Femur (tissue), 1 donor: ENCODE measurements at places on chromosomes 12 and 14.

DNA sequence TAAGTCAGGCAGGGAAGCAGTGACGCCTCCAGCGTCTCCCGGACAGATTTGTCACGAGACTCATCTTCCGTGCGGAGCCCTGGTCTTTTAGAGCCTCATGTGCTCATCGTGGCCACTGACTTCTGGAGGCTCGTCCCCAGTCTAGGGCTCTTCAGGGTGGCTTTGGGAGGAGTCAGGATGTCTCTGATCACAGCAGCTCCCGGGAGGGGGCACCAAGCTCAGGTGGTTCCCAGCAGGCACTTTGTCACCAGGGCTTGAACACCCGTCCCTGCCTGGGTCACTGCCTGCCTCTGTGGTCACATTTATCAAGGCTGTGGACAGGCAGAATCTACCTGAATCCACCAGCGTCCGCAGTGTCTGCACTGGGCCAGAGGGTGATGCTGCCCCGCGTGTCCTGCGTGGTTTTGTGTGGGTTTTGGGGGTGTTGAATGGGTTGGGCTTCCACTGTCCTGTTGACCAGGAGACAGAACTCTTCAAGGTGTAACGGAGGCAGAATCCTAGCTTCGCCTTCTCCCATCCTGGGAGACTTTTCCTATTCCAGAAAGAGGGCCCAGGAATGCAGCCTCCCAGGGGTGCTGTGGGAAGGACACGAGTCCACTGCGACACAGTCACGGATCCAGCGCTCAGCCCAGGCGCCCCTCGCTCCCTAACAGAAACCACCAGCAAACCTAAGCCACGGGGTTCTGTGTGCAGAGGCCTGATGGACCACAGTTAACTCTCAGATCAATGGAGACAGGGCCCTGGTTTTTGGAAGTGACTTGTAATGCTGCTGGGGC lies 132.3 kb downstream of the ADGRD1 start:
- DNase-seq, result peak; percentile 10

DNA sequence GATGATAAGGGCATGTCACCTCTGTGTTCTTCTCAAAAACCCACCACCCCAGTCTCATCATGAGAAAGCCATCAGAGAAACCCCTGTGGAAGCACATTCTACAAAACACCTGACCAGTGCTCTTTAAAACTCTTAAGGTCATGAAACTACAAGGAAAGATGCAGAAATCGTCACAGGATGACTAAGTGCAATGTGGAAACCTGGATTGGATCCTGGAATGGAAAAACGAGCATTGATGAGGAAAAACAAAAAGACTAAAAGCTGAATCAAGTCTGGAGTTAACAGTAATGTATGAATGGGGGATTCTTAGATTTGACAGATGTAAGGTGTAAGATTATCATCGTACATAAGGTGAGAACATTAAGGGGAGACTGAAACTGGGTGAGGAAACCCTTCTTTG lies 211.0 kb downstream of the TBX5 start:
- no peak for DNase-seq

DNA sequence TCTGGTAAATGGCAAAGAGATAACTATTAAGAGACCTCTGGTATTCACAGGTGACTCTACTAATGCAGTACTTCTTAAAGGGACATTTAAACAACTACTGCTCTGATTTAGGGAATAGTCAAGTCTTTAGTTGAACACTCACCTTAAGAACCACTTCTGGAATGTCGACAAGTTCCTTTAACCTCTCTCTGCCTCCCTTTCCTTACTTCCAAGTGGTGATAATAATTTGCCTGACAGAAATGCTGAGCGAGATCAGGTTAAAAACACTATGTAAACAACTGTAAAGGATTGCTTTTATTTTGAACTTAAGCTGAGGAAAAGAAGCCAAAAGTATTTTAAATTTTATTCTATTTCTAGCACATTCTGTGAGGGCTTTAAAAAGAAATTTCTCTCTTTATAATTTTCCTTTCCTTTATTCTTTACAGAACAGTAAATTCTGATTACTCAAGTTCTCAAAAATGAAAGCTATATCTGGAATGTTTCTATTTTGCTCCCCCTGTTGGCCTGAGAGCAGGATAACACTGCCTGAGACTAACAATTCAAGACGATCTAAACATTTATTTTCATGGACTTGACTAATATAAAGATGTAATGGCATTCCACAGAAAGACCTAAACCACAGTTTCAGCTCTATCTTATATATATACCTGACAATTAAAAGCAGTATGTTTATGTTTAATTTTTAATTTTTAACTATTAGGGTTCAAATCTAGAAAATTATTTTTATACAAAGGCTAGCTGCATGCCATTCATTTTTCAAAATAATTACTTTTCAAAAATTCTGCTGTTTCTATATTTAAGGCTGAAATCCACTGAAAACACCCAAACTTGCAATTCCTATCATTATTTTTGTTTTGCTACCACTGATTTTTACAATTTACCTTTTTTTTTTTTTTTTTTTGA lies 29.2 kb downstream of the ZCCHC8 start:
- no peak for DNase-seq

GRCh38 chr14:24659916-24660570 lies 26.1 kb upstream of the GZMB start:
- DNase-seq, result no peak

- no peak for DNase-seq
Measured at GRCh38 chr12:96063046-96063445, 27.7 kb upstream of the LTA4H start.

GRCh38 chr14:80958226-80958625 lies 2.8 kb downstream of the TSHR start:
- DNase-seq, result no peak

DNA sequence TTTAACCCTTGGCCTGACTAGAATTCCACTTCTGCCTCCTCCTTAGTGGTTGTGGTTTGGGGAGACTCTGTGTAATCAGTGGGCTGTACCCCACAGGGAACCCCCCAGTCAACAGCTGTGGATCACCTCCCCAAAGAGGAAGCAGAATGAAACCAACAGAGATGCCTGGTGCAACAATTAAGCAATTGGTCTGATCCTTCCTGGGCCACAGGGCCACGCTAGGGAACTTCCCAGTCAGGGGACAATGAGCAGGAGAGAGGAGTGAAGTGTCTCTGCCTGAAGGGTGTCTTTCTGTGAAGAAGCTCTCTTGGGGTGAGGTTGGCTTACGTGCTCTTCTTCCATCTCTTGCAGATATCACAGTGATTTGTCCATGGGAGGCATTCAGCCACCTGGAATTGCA lies 8.2 kb downstream of the PDE6H start:
- DNase-seq, result no peak

DNA sequence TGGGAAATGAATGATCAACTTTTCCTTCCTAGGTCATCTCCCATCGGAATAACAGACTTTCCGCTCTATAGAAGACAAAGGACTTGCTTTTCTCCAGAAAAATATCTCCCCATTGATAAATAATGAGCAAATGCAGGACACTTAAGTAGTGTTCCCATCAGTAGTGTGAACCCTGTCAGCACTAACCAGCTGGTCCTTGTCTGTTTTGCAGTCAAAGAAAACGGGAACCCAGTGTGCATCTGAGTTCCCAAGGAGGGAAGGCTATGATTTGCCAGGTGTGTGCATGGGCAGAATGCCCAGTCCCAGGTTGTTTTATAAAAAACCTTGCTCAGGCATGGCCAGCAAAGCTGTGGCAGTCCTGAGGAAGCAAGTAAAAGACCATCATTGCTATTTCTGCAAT lies 256.5 kb upstream of the HMGA2 start:
- DNase-seq, result no peak

DNA sequence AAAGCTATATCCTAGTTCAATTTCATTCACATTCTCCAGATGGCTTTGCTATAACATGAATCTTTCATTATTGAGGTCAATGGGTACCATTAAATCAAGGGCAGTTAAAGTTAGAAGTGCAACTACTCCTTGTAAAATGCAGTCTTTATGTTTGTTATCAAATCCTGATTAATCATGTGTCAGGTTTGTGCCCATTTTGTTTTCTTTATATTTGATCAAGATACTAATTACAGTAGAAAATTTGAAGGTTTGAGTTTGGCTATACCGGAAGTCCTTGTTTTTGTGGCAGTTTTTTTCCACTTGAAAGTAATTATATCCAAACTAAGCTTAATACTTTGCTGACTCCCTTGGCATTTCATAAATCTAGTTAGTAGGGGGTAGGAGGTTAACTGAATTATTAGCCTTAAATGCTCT lies 513.0 kb downstream of the DIO2 start:
- no peak for DNase-seq

DNA sequence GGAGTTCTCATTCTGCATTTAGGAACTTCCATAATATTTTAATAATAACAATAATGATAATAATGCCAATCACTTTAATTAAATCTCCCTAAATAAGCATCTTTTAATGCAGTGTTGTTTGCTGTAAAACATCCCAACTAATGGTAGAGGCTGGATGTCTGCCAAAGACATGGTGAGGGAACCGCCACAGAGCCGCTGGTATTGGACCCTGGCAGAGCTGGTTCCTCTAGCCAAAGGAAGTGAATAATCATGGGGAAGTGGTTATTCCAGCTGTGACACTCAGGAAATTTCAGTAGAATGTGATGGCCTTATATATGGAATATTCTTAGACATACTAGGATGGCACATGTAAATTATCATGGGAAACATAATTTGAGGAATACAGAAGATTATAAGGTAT lies 483.3 kb downstream of the ZFP36L1 start:
- DNase-seq, result no peak

GRCh38 chr14:82778008-82778590 lies 1244.4 kb upstream of the SEL1L start:
- no peak for DNase-seq

DNA sequence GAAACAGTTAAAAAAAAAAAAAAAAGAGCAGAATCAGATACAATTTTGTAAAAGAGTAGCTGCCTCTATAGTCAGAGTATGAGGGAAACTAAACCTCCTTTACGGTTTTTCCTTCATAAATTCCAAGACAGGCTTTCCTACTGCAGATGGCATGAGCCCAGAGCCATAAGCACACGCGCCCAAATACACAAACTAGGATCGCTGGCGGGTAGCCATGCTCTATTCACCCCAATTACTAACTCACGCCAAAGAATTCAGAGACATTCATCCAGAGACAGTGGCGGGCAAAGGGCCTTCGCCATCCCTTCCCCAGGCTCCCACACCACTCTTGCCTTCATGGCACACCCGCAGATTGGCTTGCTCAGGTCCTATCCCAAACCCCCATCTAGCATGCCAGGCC lies 48.2 kb downstream of the MOK start:
- DNase-seq, result no peak

DNA sequence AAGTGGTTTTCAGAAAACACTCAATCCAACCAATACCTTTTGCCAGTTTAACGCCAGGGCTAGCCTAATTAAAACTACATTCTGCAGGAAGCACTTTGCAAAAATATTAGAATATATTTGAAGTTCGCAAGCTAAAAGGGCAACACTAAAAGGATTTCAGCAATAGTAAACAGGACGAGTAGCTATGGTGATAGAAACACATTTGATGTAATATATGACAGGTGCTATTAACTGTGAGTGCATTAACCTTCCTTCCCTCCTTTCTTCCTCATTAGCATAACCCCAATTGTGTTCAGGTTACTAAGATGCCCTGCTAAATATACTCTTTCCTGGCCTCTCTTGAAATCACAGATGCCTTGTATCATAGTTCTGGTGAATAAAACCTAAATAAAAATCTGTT lies 85.6 kb upstream of the TMCC3 start:
- DNase-seq, result no peak

- DNase-seq, result no peak
Measured at GRCh38 chr12:29346769-29347421, 34.1 kb downstream of the ERGIC2 start.

GRCh38 chr12:1791104-1791841 lies 29.1 kb upstream of the LRTM2 start:
- DNase-seq, result peak; percentile 70

GRCh38 chr12:93261505-93262094 lies 116.1 kb upstream of the NUDT4 start:
- DNase-seq, result no peak

GRCh38 chr12:59678759-59679411 lies 83.1 kb downstream of the SLC16A7 start:
- DNase-seq, result no peak

DNA sequence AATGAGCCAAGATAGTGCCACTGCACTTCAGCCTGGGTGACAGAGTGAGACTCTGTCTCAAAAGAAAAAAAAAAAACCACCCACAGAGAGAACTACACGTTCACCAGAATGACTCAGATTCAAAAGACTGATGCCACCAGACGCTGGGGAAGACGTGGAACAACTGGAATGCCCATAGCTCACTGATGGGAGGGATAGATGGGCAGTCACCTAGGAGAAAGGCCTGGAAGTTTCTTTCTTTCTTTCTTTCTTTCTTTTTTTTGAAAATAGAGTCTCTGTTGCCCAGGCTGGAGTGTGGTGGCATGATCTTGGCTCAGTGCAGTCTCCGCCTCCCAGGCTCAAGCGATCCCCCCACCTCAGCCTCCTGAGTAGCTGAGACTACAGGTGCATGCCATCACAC lies 10.0 kb upstream of the KLC1 start:
- DNase-seq, result no peak

DNA sequence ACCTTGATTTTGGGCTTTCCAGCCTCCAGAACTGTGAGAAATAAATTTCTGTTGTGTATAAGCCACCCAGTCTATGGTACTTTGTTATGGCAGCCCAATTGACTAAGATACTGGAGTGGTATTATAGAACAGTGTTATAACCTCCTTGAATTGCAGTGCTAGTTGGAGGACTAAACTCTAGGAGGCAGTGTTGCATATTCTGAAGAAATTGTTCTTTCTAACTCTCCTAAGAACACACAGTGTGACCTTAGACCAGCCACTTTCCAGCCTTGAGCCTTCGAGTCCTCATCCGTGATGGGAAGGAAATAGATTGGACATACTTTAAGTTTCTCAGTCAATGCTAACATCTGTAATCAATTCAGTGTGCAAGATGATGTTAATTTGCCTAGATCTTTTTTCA lies 22.4 kb upstream of the LRRC10 start:
- no peak for DNase-seq

DNA sequence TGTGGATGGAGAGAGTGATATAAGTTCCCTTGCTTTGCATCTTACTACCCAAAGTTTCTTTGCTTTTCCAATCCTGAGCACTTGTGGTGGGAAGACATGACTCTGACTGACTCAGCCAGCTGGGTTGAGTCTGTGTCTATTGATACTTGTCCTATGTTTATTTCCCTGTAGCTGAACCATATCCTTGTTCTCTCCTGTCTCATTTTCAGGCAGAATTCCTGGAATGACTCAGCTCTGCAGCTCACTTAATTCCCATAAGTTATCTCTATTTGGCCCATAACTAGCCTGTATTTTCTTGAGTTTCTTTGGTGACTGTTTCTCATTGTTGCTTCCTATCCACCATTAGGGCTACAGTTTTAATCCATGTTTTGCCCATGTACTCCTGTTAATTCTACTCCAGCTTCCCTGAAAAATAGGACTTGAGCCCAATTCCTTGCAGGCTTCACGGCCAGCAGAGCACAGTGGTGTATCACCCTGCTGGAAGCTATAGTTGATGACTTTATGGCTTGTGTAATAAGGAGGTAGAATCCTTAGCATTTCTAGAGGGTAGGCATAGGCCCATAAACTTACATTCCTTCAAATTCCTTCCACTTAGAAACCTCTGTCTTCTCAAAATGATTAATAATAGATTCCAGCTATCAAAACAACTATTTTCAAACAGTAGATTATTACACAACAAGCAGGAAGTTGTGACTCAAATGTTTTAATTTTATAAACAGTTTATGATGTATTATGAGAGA lies 183.1 kb downstream of the TMTC3 start:
- peak; percentile 22 for DNase-seq

GRCh38 chr14:45181806-45182205 lies 46.1 kb downstream of the FANCM start:
- DNase-seq, result no peak
